ENCODE measurements at places on chromosomes 1 and 21.

- no peak for DNase-seq
Observed at GRCh38 chr1:247295274-247295684, 36.4 kb downstream of the ZNF496 start.

DNA sequence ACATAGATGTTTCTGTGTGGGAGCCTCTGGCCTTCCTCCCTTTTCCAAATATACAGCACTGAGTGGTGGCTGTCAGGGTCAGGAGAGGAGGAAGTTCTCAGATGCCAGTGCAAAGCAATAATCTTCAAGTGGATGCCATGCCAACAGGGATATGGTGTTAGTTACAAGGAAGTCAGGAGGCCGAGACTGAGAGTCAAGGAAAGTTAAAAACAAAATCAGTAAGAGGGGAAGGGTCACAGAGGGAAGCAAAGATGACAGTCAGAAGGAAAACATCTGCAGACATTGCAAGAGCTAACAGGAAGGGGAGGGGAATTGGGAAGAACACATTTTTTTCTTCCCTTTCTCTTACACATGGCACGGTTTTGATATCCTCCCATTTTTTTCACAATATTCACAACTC, 691.4 kb downstream of the ADGRL2 start:
- DNase-seq, result no peak

- DNase-seq, result no peak
Observed at GRCh38 chr1:18015719-18016118, 91.9 kb upstream of the IGSF21 start.

DNA sequence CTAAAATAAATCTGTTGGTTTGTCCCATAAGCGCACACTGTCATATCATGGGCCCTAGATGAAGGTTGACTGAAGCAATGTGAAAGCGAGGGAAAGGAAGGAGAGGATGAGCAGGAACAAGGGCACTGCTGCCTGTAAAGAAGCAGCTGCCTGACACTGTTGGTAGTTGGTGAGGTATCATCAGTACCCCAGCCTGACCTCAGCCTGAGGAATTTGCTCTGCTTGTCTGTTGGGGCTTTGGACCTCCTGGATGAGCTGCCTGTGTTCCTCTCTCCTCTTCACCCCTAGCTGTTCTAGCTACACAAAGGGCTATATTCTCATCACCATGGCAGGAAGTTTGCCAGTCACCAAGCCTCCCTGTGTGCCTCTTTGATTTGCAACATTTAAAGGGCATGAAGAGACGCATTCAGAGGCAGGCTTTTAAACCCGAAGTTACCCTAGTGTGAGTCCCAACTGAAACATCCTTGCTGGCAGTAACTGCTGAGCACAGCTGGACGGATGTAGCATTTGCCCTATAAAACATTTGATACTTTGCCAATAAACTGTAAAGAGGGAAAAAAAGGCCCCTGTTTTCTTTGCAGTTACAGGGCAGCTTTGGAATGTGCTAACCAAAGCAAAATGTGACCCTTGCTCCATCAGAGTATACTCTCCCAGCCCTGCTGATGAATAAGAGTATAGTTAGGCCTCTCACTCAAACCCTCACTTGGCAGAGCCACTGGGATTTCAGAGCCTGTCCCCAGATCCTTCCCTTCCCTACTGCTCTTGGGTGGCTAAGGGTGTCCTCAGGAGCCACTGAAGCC, 22.2 kb upstream of the SPATA6 start:
- no peak for DNase-seq

GRCh38 chr1:85407746-85408377, 57.1 kb downstream of the DDAH1 start:
- DNase-seq, result no peak

GRCh38 chr21:42117967-42118780, 47.1 kb downstream of the UMODL1 start:
- no peak for DNase-seq

DNA sequence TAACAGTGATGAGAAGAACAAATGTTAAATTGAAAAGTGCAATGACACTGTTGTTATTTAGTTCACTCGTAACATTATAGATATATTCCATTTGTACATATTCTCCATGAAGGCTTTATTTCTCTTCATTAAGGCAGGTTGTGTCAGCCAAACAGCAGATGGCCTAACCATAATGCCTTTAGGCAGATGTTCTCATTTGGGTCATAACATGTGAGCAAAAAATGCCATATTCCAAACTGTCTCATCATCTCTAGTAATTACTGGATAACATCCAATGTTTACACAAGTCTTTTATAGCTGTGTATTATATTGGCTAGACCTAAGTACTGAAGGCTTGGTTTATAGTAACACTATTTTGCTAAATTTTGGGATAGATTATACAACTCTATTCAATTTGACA, 87.2 kb upstream of the CHODL start:
- DNase-seq, result no peak

GRCh38 chr1:234773936-234774677, 164.1 kb upstream of the IRF2BP2 start:
- no peak for DNase-seq

DNA sequence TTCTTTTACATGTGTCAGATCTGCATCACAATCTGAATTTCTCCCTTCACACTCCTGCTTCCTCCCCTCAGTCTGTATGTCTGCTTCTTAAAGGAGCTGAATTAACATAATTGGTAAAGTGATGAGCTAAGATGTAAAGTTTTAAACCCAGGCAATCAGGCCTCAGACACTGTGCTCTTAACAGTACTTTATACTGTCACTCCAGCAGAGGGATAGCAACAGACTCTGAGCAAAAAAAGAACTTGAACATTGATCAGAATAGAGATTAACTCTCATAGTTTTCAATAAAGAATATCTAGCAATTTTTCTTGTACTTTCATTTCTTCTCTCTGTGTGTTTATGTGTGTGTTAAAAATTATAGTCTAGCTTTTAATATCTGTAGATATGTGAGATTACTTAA, 110.3 kb downstream of the DUSP10 start:
- no peak for DNase-seq

DNA sequence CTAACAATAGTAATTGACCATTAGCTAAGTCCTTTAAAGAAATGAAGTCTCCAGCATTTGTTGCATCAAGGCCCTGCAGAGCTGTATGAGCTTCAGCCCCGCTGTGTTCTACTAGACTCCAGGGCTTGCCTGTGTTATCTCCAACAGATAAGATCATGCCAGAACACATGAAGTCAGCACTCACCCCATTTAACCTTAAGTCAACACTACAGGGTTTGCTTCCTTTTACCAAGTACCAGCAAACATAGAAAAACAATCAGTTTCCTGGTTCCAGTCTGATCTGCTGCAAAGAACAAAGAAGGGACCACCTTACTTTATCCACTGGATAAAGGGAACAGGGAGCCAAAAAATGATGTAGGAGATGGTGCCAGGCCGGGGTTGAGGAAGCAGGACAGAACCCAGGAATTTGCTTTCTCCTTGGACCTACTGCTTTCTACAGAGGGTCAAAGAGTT, 41.3 kb upstream of the ENAH start:
- DNase-seq, result no peak

DNA sequence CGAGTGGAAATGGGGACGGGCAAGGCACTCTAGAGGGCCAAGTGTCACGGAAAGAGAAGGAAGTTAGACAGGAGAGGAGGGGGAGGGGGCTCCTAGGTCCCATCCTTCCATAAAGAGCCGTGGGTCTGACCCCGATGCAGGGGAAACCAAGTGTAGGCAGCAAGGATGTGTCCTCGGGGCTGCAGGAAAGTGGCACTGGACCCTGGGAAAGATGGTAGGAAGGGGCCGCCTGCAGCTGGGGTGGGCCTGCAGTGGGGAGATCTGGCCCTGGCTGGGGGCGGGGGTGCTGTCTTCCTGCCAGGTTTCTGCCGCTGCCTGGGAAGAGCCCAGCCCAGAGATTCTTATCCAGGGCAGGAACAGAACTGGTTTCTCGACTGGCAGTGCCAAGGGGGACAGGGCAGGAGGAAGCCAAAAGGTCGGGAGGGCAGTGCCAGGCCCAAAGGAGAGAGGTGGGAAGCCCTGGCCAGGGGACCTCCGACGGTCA, 12.9 kb downstream of the CRABP2 start:
- DNase-seq, result no peak

- no peak for DNase-seq
Observed at GRCh38 chr1:23533246-23534023, 2.4 kb upstream of the E2F2 start.

DNA sequence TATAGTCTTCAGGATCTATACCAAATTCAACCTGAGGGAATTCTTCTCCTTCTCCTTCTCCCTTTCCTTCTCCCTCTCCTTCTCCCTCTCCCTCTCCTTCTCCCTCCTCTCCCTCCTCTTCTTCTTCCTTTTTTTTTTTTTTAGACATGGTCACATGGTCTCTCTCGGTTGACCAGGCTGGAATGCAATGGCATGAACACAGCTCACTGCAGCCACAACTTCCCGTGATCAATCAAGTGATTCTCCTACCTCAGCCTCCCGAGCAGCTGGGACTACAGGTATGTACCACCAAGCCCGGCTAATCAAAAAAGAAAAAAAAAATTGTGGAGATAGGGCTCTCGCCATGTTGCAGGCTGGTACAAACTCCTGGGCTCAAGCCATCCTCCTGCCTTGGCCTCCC, 51.5 kb downstream of the DNAI4 start:
- DNase-seq, result no peak
